Aorta (tissue), 5 donors: ENCODE measurements at places on chromosomes 5 and 9. TPM values are rescaled to one million over a fixed set of nuclear protein-coding genes. Genes with fewer than 3 reads are reported as not detected.
A peak's percentile ranks its signal among the peaks of the same experiment; 100 is the strongest.

- DNase-seq: no peak
Measured at GRCh38 chr5:35857606-35858205, 1.0 kb downstream of the IL7R start.

GRCh38 chr5:171570244-171570825 lies 150.9 kb downstream of the FGF18 start:
- no peak for DNase-seq

DNA sequence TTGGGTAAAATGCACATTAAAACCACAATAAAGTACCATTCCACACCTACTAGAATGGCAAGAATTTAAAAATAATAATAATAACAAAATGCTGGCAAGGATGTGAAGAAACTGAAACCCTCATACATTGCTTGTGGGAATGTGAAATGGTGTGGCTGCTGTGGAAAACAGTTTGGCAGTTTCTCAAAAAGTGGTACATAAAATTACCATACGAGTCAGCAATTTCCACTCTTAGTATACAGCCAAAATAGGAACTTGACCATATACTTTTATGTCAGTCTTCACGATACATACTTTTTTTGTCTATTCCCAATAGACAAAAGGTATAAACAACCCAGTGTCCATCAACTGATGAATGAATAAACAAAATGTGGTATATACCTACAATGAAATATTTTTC lies 15.6 kb downstream of the FKBP15 start:
- no peak for DNase-seq

DNA sequence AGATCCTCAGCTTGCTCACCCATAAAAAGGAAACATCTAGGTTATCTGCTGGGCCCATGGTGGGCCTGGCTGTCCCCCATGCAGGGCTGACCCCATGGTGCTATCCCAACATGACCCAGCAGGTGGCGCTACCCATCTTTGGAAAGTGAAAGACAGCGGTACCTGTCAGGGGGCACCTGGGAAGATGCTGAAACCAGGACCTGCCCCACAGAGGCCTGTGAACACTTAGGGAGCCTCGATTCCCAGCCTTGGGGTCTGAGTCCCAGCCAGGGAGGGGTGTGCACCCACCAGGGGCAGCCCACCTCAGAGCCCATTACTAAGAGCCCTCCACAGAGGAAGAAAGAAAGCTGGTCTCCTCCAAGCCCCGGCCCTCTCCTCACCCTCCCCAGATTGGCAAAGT lies 46.6 kb upstream of the IPPK start:
- DNase-seq: peak; percentile 92

GRCh38 chr5:88298425-88298824 lies 29.8 kb upstream of the TMEM161B start:
- DNase-seq: no peak

The LRRC19 gene
- total RNA-seq: not detected

DNA sequence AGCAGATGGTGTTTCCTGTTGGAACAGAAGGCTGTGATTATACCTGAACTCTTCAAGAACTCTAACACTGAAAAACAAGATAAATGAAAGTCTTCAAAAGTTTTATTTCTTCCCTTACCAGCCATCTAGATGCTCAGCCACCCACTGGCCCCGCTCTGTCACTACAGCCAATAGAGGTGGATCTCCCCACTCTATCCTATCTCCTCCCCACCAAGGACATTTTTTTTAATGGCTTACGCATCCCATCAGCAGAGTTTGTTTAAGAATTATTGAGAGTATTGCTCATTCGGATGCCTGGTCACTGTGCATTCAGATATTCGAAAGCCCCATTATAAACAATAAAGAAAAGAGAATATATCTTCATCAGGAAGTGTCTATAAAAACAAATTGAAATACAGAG lies 159.4 kb downstream of the RASEF start:
- no peak for DNase-seq

The EGFLAM gene
- total RNA-seq: 14.4 TPM

The GHR gene
- total RNA-seq: 17.1 TPM

- DNase-seq: no peak
Measured at GRCh38 chr9:74066128-74066527, 431.0 kb upstream of the RORB start.

GRCh38 chr9:135277219-135278201 lies 190.0 kb downstream of the OLFM1 start:
- DNase-seq: no peak

- DNase-seq: no peak
Measured at GRCh38 chr9:5002811-5003210, 17.7 kb downstream of the JAK2 start.

The KCNIP1 gene
- total RNA-seq: not detected

GRCh38 chr5:24555229-24555628 lies 89.5 kb downstream of the CDH10 start:
- no peak for DNase-seq

DNA sequence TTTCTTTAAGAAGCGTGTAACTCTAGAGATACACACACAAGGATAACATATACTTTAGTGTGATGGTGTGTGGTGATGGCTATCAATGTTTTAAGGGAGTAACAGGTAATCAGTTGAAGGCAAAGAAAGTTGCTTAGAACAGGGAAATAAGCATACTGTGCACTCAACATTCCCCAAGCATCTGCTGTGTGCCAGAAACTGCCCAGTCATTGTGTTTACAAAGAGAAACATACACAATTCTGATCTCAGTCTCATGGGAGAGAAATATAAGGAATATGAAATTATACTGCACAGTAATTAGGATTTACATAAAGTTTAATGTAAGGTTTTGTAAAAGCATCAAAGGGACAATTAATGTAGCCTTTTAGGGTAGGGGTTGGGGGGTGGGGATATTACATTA lies 224.1 kb upstream of the TYRP1 start:
- no peak for DNase-seq

GRCh38 chr9:115599898-115600297 lies 481.9 kb upstream of the TNC start:
- DNase-seq: no peak

DNA sequence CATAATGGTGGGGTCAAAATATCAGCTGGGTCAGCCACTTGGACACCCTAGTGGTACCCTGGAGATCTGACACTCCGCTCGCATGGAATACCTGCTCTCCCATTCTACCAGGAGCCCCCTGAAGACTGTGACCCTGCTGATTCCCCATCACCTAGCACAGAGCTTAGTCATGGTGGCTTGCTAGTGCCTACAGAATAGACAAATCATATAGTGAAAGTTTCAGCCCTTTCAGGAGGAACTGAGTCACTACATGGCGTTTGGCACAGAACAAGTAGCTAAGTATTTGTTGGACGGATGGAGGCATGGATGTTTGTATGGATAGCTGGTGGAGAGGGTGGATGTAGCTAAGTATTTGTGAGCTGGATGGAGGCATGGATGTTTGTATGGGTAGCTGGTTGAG lies 65.3 kb downstream of the LMX1B start:
- no peak for DNase-seq

- DNase-seq: no peak
Measured at GRCh38 chr5:124742983-124743601, 3.3 kb downstream of the ZNF608 start.

DNA sequence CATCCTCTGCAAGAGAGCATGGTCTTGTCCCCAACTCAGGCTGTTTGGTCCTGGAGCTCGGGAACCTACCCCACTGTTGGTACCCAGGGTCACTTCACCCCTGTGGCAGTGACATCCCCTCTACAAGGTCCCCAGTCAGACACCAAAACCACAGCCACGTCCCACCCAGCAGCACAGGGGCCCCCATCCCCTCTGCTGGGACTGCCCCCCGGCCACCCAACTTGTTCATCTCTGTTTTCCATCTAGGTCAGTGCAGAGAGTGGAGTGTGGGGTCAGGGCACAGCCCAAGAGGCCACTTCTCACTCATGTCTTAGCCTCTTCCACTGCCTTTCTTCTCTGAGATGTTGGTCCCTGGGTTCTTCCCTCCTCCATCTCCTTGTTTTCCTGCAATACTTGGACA lies 233.9 kb upstream of the NFIL3 start:
- DNase-seq: no peak

- no peak for DNase-seq
Measured at GRCh38 chr5:14851999-14852526, 19.5 kb downstream of the ANKH start.

- DNase-seq: no peak
Measured at GRCh38 chr5:8341406-8341805, 472.5 kb downstream of the MTRR start.

- no peak for DNase-seq
Measured at GRCh38 chr9:116060631-116061030, 93.0 kb upstream of the PAPPA start.

DNA sequence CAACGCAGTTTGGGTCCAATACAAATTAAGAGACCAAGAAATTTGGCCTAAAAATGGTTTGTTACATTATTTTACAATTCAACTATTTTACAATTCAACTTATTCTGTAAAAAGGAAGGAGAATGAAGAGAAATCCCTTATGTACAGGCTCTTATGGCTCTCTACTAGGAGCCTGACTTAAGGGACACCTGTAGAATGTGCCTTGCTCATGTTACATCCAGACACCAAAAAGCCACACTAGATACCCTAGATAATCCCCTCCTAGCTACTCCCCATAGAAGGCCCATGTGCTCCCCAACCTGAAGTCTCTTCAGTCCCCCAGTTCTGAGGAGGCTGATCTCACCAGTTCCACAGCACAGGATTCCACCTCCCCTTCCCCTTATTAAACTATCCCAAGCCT lies 14.1 kb upstream of the NNT start:
- no peak for DNase-seq

GRCh38 chr5:160451281-160451680 lies 29.6 kb downstream of the PTTG1 start:
- DNase-seq: no peak

GRCh38 chr5:172713113-172713808 lies 57.7 kb downstream of the DUSP1 start:
- peak; percentile 72 for DNase-seq

GRCh38 chr5:151053796-151054462 lies 26.9 kb downstream of the TNIP1 start:
- DNase-seq: no peak

The ST8SIA4 gene
- total RNA-seq: 19.7 TPM

The NME5 gene
- 2.1 TPM for total RNA-seq

- DNase-seq: no peak
Measured at GRCh38 chr5:58073243-58073642, 386.6 kb downstream of the PLK2 start.
